CD4-positive, alpha-beta T cell treated with Interleukin-17A for 1 hour (primary cell): ENCODE measurements at places on chromosomes 7 and 10.

DNA sequence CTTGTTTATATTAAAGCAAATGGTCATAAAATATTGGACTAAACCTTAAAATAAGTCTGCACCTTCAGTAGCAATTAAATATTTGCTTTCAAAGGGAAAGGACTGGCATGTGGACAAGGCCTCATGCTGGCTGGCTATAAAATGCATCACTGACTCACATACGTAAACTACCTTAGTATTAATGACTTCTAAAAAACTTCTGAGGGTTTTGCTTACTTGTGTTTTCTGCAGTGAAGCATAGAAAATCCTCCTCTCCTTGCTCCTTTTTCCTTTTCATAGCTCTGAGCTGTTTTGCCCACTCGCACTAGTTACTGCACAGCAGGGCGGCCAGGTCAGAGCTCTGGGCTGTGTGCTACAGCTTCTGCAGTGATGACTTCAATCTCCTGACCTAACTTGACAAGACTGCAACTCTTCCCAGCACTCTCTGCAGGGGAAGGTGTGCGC is 82.3 kb downstream of the CUL2 start:
- no peak for DNase-seq

DNA sequence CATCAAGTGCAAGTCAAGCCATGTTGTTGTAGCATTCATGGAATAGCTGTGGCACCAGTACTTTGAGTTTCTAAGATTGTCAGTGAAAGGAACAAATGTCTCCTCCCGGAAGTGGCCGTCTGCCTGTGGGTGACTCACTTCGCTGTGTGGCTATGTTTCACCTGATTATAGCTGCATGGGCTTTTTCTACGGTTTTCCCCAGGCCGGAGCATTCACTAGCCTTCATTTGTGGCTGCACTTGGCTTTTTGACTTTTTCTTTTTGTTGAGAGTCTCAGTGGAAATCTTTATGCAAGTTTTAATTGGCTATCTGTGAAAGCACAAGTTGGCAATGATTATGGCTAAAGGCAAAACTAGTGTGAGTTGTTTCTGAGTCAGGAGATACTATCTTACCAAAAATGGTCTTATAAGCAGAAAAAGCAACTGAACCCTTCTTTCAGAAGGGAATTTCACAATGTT is 35.0 kb downstream of the SRI start:
- DNase-seq = no peak

- no peak for DNase-seq
These were observed 163.7 kb downstream of the AGMO start for GRCh38 chr7:15397922-15398760.

DNA sequence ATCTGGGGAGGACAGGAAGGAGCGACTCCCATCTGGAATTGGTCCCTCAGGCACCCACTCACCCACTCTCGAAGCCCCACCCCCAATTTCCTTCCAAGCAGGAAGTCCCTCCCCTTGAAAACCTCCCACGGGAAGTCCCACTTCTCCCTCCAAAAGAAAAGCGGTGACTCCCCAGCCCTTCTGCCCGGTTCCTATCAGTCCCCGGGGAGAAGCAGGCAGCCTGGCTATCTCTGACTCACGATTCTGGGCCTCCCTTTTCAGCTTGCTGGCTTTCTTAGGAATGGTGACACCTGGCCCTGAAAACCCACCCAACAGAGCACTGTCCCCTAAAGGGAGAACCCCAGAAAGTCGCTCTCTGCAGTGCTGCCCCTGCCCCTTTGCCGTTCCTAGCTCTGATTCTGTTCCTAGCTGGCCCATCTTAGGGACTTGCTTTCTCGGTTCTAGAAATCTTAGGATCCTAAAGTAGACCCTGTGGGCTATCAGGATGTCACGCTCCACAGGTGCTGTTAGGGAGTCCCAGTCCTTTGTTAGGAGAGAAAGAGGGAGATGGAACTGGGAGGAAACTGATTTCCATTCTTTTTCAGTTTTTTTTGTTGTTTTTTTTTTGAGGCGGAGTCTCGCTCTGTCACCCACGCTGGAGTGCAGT is 6.0 kb downstream of the TSC22D4 start:
- peak; percentile 23 for DNase-seq

DNA sequence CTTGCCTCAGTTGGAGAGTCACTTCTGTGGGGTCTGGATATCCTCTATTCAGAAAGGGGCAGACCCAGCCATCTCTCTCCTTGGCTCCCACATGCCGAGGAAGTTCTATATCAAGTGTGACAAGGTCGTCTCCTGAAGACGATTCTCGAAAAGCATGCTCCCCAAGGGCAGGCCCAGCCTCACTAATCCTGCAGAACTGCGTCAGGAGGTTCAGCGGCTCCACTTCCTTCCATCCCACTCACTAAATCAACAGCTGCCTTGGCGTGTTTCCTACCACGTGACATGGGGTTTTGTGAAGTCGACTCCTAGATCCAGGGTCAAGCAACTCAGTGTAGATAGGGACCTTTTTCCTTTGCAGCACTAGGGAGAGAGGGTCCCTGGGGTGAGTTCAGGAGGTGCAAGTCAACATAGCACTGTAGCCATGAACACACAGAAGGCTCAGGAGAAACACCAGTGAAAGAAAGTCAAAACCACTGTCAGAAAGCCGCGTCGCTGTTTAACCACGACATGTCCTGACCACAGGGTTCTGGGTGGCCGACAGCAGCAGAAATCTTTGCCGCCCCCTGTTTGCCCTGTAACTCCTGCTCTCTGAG is 156.4 kb downstream of the PRPF18 start:
- no peak for DNase-seq

DNA sequence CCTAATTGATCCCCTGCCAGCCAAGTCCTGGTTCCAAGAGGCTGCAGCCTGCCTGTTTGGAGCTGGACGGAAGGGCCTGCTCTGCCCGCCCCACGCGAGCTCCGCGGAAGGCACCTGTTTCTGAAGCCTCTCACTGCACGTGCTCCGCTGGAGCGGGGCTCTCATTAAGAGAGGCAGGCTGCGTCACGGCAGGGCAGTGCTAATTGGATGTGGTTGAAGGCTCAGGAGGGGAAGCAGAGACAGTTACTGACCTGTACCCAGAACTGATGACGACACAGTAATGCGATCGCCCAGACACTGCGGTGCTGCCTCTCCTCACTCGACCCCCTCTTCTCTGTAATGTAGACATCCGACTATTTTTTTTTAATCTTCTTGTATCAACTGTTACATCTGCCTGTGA is 411.1 kb upstream of the MGMT start:
- DNase-seq = no peak

DNA sequence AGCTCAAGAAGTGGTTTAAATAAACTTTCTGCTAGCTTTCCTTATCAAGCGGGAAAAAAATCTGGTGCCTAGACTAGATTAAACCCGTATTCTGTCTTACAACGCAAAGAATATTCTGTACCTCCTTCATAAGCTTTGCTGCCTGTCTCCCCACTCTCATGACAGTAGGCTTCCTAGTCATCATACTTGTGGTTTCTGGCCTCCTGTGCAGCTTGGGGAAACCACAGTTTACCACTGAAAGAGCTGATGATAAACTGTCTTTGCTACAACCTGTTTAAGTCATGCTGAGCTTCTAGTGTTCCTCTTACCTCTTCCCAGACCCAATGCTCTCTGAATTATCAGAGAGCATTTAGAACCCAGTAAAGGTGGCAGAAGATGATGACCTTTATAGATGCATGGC is 55.0 kb downstream of the PODXL start:
- DNase-seq = peak; percentile 57

- DNase-seq = no peak
These were observed 673 bp upstream of the ST8SIA6 start for GRCh38 chr10:17455015-17455520.

DNA sequence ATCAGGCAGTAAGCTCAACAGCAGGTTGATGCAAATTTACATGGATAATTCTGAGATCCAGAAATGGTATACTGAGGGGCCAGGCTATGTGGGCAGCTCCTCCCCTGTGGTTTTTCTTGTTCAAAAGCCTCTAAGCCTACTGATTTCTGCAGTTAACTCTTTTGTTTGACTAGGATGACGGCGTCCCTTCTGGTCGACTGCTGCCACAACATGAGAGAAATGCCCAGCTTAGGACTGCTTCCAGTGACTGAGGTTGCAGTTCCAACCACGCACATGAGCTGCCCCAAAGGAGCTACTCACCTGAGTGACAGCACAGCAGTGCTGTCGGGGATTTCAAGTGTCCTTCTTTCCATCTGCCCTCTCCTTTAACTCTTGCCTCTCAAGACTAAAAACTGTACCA is 973.0 kb upstream of the GHITM start:
- no peak for DNase-seq

GRCh38 chr10:24701447-24701846 is 22.2 kb downstream of the ARHGAP21 start:
- DNase-seq = no peak

DNA sequence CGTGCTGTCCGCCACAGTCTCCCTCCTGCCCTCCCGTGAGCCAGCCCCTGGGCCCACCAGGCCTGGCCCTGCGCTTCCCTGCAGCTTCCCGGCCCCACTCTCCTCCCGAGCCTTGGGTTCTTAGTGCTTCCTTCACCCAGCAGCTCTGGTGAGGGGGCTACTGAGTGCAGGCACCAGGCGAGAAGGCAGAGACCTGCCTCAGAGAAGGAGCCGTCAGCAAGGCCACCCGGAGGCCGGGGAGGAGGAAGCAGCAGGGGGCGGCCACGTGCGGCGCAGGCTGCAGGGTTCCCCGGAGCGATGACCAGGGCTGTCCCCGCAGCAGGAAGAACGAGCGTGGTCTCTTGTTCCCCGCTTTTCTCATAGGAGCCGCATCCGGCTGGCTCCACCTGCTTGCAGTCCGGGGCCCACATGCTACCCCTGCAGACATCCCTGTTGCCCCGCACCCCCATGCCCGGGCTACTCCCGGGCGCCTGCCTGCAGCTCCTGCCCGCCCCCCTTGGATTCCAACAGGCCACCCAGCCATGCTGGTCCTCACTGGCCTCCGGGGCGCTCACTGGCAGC is 20.5 kb downstream of the YKT6 start:
- no peak for DNase-seq

DNA sequence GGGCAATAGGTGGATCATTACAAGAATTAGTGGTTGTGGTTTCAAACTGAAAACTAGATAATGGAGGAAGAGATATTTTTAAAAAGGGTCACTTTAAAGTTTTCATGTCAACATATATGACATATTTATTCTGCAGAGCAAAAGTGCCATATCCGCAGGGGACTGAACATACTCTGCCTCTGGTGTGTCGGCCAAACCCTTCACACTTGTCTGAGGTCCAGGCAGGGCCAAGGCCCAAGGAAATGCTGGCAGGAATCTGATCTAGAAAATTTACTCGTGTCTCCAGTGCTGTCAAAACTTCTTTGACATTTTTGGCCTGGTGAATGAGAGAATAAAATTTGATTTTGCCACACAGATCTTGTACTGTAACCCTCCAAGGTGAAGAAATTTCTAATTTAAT is 562.3 kb downstream of the CCSER2 start:
- no peak for DNase-seq

DNA sequence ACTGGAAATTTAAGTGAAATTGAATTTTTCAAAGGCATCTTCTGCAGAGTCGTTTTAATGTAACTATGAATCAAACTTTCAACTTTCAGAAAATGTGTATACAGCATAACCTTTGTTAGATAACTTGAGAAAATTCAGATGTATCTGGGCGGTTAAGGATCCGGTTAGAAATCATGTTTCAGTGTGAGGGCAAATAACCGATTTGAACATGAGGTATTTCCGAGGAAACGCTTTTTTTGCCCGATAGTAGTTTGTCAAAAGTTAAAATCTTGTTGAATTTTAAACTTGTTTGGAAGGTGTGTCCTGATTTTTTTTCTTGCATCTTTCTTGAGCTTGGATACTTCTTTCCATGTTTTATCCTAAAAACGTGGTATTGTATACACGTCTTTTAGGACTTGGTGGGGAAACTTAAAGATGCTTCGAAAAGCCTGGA is 1.3 kb upstream of the BMI1 start:
- no peak for DNase-seq

DNA sequence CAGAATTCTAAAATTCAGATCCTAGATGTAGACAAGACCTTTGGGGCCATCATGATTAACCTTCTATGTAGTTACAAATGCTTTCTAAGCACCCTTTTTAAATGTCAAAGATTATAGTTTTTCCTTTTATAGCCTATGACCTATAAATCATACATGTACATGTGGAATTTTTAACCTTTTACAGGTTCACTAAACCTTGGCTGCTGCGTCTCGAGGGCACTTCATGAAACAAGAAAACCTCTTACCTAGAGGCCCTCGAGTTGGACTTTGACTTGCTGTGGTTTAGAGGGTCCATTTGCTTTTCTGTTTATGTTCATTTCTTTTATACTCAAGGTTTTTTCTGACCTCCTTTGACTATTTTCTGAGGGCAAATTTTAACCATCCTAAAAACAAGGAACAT is 302.2 kb downstream of the CSTF2T start:
- no peak for DNase-seq

DNA sequence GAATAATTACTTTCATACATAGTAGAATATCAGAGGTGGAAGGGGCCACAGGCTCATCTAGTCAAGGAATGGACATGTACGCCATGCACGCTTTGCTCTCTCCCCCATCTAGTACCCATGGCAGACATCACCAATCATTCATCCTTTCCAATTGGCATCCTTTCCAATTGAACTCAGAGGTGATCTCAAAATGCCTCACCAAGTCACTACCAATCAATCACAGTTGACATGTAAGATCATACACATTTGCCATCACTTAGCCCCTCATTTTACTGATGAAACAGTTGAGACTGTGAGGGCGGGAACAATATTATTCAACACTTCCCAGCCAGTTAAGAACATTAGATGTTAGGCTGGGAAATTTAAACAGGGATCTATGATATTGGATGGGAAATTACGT is 308.4 kb downstream of the FGFR2 start:
- DNase-seq = no peak

- DNase-seq = no peak
These were observed 591.1 kb downstream of the PTPRN2 start for GRCh38 chr7:157996359-157997079.

GRCh38 chr10:124996127-124996853 is 54.4 kb downstream of the ZRANB1 start:
- DNase-seq = no peak

DNA sequence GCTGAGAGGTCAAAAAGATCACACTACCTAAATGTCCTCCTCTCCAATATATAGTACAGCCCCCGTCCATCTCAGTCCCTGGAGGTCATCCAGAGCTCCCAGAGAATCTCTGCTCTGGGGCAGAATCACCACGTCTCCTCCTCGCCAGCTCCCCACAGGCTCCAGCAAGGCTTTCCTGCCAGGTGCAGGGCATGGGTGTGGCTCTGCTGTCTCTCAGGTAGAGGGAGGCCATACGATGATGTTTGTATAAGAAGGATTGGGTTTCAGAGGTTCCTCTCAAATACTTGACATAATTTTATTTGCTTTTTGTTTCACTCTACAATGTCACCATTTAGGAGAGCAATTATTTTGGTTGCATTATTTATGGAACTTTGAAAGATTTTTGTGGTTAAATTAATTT is 98.3 kb upstream of the PRSS58 start:
- no peak for DNase-seq

DNA sequence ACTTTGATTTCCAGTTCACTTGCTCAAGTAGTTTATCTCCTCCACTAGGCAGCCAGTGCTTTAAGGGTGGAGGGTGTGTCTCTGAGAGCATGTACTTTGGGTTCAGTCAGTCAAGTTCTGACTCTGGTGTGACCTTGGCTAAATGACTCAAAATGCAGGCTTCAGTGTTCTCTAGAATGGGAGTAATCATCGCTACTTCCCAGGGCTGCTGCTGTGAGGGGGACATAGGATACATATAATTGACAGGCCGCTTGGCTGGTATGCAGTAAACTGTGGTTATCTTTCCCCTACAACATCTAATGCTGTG is 3.5 kb downstream of the PTPRE start:
- no peak for DNase-seq
